NCI-H2081 treated with DMSO at 0.1 percent for 48 hours (cell line): ENCODE measurements at places on chromosomes 11 and 22.

- no peak for DNase-seq
Observed at GRCh38 chr11:60316317-60316716, 10.7 kb upstream of the MS4A6E start.

DNA sequence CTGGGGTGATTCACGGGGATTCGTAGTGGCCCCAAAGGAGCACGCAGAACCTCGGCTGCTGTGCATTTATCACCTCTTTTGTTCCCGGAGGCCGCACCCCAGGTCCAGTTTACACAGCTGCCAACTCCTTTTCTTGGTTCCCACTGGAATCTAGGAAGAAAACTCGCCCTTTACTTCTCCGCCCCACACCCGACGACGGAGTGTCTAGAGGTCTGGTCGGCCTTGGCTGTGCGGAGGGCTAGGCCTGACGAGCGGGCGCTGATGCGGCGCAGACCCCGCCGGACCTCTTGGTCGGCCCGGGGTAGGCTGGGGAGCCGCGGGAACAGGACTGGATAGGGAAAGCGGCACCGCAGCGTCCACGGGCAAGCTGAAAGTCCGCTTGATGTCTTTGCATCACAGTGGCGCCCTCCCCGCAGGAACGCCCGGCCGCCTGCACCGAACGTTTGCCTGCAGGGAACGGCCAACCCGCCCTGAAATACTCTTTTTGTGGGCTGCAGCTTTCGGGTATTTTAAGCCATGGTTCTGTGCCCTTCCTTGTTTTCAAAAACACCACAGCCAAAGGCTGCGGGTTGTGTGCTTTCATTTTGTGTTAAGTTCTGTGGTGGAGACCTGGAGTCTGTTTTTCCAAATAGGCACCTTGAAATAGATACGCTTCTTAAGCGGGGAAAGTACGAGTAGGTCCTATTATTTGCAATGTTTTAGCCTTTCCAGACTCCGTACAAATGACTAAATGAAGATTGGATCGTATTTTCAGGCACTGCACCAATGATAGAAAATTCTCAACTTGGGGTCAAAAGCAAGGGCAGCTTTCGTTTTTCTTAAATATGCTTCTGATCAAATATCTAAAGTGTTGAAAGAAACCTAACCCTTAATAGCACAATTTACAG, 829 bp upstream of the ZBED5 start:
- DNase-seq: no peak

- no peak for DNase-seq
Observed at GRCh38 chr22:40746428-40747220, 67.3 kb downstream of the MCHR1 start.

DNA sequence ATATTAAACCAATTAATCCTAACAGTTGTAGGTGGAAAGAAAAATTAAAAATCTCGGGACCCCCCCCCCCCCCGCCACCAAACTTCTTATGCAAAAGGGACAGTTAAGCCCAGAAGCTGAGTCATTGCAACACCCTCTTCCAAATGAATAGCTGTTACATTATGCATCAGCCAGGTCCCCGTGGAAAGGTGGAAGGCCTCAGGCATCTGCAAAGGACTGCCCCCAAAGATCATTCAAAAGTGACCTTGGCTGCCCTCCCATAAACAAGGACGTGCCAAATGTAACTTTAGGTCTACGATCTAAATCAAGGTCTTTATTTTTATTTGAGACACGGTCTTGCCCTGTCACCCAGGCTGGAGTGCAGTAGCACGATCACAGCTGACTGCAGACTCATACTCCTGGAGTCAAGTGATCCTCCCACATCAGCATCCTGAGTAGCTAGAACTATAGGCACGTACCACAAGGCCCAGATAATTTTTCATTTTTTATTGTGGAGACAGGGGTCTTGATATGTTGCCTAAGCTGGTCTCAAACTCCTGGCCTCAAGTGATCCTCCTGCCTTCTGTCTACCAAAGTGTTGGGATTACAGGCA, 22.8 kb downstream of the SYN3 start:
- DNase-seq: no peak

- DNase-seq: no peak
Observed at GRCh38 chr11:119974051-119974450, 163.9 kb downstream of the TRIM29 start.

- no peak for DNase-seq
Observed at GRCh38 chr11:17792161-17792560, 57.6 kb downstream of the KCNC1 start.

DNA sequence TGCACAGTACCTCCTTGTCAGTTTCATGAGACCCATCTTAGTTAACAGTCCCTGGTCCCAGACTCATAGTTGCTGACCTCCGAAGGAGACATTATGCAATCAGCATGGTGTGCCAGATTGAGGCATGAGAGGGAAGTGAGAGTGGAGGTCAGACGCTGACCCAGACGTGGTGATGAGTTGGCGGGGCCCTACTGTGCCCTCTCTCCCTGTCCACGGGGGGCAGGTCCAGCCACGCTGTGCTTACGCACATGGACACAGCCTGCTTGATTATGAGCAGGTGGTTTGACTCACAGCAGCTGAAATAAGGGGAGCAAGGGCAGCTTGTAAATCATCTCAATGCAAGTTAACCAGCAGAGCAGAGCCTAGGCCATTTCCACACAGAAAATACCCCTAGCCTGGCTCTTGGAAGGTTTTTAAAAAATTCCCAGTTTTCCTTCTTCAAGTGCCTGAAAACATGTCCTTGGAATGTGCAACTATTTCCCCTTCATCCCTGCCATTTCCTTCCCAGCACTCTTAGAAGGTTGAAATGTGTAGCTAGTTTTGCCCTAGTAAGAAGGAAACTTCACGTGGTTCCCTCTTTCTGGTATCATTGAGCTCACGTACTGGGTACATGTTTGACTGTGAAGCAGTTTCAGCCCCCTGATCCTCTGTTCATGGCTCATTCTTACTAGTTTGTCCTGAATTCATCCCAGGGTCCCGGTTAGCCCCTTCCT, 122.6 kb upstream of the SORL1-AS1 start:
- no peak for DNase-seq

- no peak for DNase-seq
Observed at GRCh38 chr11:80163441-80163840, 722.6 kb upstream of the TENM4 start.

- no peak for DNase-seq
Observed at GRCh38 chr11:10429526-10429925, 25.5 kb upstream of the AMPD3 start.

- DNase-seq: no peak
Observed at GRCh38 chr11:75208446-75208845, 32.1 kb upstream of the TPBGL start.

DNA sequence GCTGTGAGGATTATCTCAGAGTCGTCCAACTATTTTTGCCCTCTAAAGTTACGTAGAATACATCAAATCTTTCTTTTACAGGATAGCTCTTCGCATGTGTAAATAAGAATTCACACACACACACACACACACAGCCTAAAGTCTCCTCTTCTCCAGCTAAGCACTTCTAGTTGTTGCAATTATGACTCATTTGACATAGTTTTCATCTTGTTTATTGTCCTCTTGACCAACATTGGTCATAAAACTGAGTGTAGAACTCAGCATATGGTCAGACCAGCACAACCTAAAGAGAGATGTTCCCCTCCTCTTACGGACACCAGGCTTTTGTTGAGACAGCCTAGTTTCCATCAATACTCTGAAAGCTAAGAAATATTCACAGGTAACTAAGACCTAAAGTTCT, 234.2 kb downstream of the BLID start:
- DNase-seq: no peak

DNA sequence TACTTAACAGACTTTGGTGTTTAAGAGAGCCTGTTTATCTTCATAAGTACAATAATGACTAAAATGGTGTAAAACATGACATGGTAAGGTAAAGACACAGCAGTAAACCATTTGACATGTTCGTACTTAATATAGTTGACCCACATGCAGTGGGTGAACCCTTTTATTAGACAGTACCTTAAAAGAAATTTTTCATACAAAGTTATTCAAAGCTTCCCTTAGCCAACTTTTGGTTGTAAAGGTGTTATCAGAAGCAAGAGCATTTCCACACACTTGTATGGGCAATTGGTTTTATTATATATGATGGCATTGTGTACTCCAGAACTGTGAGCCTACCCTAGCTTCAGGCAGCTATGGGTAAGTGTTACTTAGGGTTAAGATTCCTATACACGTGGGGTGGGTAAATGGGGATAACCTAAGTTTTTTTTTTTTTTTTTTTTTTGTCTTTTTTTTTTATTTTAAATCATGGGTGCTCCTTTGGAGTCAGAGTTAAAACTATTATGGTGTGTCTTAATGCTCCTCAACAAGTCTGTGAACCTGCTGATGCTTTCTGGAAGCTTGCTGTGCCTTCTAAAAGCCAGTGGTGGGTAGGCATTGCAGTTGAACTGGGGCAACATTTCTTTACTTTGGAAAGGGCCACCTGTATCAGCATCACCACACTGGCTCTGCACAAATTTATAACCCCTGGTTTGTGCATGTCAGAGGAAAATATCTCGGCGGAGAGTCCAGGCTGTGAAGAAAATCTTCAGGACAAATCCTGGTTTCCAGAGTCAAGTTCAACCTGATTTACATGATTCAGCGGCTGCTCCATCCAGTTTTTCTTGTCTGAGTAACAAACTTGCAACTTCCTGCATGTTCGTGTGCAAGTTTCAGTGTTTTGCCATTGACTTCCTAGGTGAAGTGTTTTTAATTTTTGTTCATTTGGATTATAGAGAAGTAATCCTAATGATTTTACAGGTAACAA, 3.3 kb downstream of the PCF11 start:
- no peak for DNase-seq

- DNase-seq: no peak
Observed at GRCh38 chr22:22738959-22739585, 94.7 kb downstream of the GGTLC2 start.

DNA sequence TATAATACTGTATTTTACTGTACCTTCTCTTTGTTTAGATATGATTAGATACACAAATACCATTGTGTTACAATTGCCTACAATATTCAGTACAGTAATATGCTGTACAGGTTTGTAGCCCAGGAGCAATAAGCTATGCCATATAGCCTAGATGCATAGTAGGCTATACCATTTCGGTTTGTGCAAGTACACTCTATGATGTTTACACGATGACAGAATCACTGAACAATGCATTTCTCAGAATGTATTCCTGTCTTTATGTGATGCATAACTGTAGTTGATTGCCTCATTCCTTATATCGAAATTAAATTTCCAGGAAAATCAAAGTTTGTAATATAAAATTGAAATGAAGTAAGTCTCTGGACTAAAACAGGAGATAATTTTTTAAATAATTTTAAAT, 49.3 kb upstream of the OR5P2 start:
- DNase-seq: no peak

DNA sequence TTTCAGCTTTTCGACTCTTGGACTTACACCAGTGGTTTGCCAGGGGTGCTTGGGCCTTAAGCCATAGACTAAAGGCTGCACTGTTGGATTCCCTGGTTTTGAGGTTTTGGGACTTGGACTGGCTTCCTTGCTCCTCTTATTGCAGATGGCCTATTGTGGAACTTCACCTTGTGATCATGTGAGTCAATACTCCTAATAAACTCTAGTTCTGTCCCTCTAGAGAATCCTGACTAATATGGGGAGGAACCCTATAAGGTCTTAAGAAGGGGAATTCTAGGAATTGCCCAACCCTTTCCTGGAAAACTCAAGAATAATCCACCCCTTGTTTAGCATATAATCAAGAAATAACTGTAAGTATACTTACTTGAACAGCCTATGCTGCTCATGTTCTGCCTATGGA, 491.8 kb downstream of the TMEM135 start:
- no peak for DNase-seq

DNA sequence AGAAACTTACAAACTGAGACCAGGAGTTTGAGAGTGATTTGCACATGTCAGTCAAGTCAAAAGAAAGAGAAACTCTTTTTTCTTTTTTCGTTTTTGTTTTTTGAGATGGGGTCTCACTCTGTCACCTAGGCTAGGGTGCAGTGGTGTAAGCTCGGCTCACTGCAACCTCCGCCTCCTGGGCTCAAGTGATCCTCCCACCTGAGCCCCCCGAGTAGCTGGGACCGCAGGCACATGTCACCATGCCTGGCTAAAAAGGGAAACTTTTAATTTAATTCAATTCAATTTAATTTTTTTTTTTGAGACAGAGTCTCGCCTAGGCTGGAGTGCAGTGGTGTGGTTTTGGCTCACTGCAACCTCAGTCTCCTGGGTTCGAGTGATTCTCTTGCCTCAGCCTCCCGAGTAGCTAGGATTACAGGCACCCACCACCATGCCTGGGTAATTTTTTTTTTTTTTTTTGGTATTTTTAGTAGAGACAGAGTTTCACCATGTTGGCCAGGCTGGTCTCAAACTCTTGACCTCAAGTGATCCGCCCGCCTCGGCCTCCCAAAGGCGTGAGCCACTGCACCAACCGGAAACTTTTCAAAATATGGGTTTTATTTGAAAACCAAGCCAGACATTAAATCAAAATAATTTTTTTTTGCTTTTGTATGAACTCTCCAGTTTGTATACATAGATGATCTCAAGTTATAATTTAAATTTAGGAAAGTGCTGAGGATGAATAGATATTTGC, 9.9 kb downstream of the UCP3 start:
- DNase-seq: no peak

- no peak for DNase-seq
Observed at GRCh38 chr11:128765104-128765503, 71.2 kb downstream of the FLI1 start.

- DNase-seq: no peak
Observed at GRCh38 chr22:17096071-17096470, 11.3 kb downstream of the IL17RA start.

DNA sequence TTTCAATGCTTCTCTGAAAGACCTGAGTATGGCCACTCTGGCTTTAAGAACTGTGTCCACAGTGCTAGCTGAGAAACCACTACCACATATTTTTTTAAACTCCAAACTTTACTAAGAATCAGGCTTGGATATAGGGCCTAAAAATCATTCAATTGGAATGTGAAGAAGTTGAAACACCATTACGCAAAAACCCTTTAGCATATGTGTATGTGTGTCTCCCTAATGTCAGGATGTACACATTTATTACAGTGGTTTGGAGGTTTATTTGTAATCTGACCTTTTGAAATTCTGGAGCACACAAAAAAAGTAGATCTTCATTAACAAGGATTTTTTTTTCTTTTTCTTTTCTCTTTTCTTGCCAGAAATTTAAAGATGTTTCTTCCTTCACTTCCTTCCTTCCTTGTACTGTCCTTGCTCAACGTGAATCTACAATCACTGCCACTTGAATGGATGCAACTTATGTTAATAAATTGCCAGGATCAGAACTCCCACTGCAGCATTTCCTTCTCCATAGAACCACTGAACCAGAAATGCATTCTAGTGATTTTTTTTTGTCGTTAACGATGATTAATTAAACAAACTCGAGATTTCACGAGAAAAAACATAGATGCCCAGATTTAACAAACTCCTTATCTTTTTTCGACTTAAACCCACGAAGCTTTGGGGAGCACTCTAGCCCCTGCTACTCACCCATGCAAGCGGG, 3.1 kb upstream of the ADM start:
- DNase-seq: no peak

GRCh38 chr11:71505781-71506180, 21.3 kb upstream of the KRTAP5-7 start:
- no peak for DNase-seq

DNA sequence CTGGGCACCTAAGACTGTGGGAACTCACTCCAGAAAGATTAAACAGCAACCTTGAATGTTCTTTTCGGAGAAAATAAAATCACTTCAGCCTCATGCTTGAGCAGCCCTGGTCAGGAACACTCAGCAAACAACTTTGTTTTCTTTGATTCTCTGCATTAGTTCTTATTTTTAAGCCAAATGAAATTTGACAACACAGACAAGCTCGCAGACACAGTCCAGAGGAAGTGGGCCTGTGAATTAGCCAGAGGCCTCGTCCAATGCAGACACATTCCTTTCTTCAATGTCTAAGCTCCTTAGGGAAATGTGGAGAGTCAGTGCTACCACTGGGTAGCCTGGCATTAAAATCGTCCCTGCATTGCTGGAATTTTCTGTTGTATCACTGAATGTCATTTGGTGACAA, 62.9 kb upstream of the CSNK2A3 start:
- no peak for DNase-seq
